ENCODE measurements at places on chromosomes 1 and 21.

DNA sequence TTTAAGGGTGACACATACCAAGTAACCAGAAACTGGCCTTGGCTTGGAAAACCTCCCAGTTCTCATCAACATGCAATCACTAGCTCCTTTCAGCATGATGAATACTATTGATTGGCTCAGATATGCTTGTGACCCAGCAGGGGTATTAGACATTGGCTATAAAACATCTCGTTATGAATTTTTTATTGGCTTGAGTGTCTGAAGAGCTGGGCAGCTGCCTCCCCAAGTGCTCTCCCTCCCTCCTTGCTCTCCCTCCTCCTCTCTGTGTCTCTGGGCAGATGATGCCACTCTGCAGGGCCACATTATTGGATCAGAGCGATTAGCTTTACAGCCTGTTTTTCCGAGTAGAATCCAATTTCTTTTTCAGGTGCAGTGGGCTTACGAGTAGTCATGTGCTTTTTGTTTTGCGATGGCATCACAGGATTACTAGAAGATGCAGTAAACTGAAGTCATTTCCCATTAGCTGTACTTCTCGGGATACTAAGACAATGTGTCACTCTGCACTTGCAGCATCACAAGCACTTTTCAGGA is 79.3 kb upstream of the ATF3 start:
- DNase-seq: no peak

DNA sequence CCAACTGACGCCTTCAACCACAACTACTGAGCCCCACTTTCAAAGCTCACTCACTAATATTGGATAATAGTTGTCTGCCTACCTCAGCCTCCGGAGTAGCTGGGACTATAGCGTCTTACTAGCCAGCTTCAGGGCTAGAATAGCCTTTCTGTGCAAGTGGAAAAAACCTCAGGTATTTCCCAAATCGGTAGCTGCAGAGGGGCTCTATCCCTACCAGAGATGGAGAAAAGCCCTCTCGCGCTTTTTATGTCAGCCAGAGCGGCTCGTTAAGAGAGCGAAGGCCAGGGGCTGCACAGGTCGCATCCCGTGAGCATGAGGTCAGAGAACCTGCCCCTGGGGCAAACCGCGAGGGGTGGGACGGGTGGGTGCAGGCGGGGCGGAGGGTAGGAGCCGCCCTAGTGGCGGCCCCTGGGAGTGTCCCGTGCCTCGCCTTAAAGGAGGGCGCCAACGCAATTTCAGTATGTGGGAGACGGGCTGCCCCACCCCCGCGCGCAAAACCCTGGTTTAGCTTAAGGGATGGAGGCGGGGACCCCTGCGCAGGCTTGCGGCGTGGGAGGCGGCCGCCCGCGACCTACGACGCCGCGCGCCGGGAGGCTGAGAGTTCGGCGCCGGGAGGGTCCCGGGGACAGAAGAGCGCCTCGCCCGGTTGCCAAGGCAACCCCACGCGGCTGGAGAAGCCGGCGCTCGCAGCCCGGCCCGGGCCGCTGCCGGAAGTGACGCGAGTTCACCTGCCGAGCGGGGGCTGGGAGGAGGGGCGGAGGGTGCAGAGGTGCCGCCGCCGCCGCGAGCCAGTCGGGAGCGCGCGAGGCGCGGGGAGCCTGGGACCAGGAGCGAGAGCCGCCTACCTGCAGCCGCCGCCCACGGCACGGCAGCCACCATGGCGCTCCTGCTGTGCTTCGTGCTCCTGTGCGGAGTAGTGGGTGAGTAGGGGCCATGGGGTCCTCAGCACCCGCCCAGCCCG is at the start of gene CXADR:
Gene CXADR, plus strand, starts transcription at position 791 of the 961 bp plus-strand sequence. Its CDS starts 87 bp downstream, at position 878.
- peak; percentile 30 for DNase-seq

DNA sequence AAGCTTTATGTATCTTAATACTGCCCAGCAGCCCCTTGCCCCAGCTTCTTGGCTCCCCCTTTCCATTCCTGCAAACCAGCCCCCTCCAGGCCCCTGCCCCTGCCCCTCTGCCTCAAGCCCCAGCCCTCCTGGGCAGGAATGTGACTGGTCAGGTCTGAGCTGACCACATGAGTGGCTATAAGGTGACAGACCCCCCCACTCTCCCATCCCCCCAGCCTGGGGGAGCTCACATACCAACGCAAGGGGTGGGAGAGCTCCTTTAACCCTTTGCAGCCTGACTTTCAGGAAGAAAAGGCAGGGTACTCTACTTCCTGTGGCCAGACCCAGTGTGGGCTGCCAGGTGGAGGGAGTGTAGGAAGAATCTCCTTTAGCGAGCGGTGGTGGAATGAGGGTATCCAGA is 33.2 kb downstream of the AHDC1 start:
- DNase-seq: no peak

DNA sequence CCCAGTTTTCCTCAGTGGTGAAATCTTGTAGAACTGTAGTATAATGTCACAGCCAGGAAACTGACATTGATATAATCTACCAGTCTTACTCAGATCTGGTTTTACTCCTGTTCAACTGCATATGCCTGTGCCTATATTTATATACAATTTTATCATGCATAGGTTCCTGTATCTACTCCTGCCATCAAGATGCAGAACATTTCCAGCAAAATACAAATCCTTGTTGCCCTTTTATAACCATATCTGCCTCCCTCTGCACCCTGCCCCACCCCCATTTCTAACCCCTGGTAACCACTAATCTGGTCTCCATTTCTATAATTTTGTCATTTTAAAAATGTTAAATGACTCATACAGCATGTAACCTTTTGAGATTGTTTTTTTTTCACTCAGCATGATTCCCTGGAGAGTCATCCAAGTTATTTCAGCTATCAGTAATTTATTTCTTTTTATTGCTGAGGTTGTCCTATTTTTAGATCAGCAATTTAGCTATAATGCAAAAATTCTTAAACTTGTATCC is 8.1 kb downstream of the UTP25 start:
- DNase-seq: no peak

DNA sequence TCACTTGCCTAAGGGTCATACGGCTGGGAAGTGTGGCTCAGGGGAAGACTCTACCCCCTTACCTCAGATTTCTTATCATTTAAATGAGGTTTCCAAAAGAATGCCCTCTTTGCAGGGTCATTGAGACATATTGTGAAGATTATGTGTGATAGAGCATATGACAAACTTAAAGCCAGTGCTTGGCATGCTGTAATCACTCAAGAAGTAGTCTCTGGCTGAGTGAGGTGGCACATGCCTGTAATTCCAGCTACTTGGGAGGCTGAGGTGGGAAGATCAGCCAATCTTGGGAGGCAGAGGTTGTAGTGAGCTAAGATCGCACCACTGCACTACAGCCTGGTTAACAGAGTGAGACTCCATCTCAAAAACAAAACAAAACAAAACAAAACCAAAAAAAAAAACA is 7.5 kb upstream of the LDLRAD2 start:
- DNase-seq: no peak

GRCh38 chr1:184696403-184696802 is 58.3 kb downstream of the EDEM3 start:
- no peak for DNase-seq

GRCh38 chr1:98048244-98048643 is 127.4 kb upstream of the DPYD start:
- DNase-seq: no peak

DNA sequence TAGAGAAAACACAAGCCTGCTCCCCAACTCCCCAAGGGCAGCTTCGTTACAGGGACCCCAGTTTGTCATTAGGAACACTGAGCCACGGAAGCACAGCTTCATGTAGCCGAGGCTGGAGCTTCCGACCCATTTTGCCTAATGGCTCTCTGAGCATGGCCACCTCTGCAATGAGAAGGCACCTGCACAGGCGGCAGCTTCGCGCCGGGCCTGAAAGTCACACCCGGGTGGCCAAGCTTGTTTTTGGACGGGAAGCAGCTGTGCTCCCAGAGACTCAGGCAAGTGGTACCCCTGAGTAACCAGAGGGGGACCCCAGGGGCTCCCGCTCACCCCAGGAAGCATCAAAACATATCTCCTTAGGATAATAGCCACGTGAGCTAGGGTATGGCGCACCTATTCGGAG is 80.9 kb downstream of the SLC66A1 start:
- no peak for DNase-seq

DNA sequence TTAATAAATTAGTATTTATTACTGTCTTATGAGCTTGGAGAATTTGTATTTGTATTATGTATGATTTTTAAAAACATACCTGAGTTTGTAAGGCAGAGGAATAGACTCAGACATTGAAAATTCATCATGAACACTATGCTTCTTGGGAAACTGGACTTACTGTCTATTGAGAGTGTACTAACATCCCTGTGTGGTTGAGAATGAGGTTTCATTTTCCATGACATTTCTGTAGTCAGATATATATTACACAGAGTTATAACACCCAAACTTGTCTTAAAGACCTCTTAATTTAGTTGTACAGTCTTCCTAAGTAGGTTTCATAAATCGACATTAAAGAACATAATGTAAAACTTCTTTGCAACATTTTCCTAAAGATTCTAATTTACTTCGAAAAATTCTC is 30.0 kb downstream of the PPP2R5A start:
- DNase-seq: no peak

DNA sequence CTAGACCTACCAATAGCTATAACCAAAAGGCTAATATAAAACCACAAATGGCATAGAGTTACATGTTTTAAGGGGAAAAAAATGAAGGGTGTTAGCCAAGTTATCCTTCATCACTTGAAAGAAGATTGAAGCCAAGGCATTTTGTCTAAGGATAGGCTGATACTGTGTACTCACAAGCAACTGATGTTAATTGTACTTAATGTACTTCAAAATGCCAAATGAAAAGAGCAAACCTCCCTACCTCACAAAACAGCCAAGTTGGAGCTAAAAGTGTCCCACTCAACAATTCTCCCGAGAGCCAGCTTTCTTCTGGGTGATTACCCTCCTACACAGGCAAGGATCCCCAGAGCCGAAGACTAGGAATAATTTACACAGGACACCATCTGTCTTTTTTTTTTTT is 4.4 kb upstream of the IGSF3 start:
- no peak for DNase-seq
